ENCODE measurements at places on chromosomes 13 and 19.

GRCh38 chr13:71618159-71618558 is 248.8 kb downstream of the DACH1 start:
- DNase-seq, result no peak

GRCh38 chr13:51849145-51850101 is 4.4 kb upstream of the TMEM272 start:
- peak; percentile 37 for DNase-seq

- peak; percentile 40 for DNase-seq
These were observed 37.1 kb upstream of the RNF113B start for GRCh38 chr13:98214008-98214643.

DNA sequence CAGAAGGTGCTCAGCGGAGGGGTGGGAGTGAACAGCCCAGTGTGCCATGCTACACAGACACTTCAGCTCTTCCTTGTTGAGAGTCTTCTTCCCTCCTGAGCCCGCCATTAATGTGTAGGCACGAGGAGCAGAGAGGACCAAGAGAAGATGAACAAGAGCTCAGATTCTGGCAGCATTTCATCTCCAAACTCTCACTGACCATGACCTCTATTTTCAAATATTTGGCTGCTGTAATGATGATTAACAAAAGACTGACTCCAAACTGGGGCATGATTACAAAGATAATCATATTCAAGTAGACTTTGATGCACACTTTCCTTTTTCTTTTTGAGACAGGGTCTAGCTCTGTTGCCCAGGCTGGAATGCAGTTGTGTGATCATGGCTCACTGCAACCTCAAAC is 236.5 kb downstream of the DCLK1 start:
- no peak for DNase-seq

DNA sequence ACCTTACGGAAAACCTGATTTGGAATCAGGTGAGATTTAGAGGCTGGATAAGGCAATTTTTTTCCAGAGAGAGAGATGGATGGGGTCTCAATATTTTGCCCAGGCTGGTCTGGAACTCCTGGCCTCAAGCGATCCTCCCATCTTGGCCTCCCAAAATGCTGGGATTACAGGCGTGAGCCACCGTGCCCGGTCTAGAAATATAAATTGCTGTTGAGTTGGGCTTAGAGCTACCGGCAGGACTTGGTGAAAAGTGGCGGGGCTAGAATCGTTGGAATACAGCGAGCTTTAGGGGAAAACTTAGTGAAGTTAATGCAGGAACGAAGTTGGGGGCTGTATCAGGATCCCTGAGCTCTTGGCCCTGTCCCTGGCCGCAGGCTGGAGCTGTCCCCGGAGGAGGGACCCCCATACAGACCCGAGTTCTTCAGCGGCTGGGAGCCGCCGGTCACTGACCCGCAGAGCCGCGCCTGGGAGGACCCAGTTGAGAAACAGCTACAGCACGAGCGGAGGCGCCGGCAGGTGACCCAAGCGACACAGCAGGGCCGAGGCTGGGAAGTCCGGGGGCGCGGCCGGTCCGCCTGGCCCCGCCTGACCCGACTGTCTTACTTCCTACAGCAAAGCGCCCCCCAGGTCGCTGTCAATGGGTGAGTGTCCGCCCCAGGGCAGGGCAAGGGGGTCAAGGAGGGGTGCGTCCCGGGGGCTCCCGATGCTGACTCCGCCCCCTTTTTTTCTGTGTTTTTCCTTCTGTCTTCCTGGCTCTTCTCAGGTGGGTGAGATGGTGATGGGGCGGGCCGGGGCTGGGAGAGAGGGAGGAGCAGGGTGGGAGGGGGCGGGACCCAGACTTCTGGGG is 7.6 kb downstream of the EPS8L1 start:
- DNase-seq, result peak; percentile 48

- no peak for DNase-seq
These were observed 1.3 kb downstream of the ALOX5AP start for GRCh38 chr13:30736461-30737320.

- no peak for DNase-seq
These were observed 11.8 kb downstream of the RASA3 start for GRCh38 chr13:114120591-114121011.

DNA sequence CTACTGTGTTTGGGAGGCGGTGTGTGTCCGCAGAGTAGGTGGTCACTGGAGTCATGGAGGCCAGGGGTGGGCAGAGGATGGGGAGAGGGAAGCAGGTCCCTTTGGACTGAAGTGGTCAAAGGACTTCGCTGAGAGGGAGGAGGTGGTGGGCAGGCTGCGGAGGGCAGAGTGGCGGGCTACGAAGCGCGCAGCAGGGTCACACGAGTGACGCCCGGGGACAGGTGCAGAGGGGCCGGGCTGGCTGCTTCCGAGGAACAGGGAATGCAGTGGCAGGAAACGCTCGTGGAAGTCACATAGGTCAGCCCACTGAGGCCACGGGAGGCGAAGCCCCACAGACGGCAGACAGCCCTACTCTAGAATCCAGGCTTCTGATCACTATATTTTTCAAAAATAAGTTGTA is 111.5 kb downstream of the URI1 start:
- no peak for DNase-seq

GRCh38 chr13:86882107-86882506 is 789.1 kb upstream of the SLITRK5 start:
- DNase-seq, result no peak

GRCh38 chr19:23304238-23304637 is 54.0 kb upstream of the ZNF724 start:
- DNase-seq, result no peak

DNA sequence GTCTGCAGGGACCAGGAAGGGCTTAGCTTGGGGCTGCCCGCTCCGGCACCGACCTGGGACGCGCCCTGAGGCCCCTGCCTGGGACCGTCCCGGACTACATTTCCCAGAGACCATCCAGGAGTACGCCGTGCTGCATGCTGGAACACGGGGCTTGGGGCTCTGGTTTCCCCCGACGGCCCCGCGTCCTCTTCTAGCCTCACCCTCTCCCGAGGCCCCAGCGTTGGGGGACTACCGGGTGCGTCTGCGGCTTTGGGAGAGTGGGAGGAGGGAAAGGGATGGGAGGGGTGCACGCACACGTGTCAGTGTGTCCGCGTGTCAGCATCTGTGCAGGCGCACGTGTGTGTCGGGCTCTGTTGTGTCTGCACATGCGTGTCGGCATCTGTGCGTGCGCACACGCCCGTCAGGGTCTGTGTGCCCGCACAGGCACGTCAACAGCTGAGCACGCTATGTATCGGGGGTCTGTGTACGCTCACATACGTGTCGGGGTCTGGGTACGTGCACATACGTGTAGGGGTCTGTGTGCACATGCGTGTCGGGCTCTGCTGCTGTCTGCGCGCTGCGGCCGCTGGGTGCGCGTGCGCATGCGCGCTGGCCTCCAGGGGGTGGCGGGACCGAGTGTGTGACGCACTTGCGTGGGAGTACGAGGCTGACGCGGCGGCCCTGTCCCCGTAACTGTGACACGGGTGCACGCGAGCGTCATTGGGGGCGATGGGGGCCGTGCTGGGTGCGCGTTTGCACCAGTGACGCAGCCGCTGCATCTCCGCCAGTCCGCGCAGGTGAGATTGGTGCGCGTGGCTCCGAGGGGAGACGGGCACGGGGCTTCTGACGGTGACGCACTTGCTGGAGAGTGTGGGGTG is at the start of gene ZNF331:
TSS of gene ZNF331 (plus strand) at position 625 of the 857 bp plus-strand sequence. CDS start 31,232 bp downstream, outside the sequence.
- peak; percentile 83 for DNase-seq

DNA sequence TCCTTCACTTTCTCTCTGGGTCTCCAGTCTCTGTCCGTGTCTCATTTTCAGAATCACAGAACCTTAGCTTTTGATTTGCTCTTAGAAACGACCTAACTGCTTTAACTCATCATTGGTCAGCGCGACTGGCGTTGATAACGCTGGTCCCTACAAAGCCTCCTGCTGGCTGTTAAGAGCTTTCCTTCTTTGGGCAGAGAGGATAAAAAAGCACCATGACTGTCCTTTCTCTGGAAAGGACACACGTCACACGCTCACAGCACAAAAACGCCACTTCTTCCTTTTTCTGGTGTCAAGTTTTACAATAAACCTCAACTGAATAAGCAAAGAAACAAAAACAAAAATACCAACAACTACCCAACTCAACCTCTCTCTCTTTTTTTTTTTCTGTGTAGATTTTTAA is 1.7 kb upstream of the KLK12 start:
- DNase-seq, result peak; percentile 62

- peak; percentile 14 for DNase-seq
These were observed 21.5 kb downstream of the COLGALT1 start for GRCh38 chr19:17576758-17577456.

- DNase-seq, result no peak
These were observed 5.6 kb upstream of the SMAD9 start for GRCh38 chr13:36925603-36926002.

- DNase-seq, result no peak
These were observed 28.8 kb downstream of the FOXO1 start for GRCh38 chr13:40637643-40638042.

GRCh38 chr19:2306281-2306806 is 1.6 kb downstream of the LINGO3 start:
- no peak for DNase-seq

- peak; percentile 79 for DNase-seq
These were observed at the start of gene PGPEP1 for GRCh38 chr19:18340190-18340989. Gene PGPEP1 (plus strand): TSS chr19:18340598. CDS start chr19:18340682, 84 bp downstream.

DNA sequence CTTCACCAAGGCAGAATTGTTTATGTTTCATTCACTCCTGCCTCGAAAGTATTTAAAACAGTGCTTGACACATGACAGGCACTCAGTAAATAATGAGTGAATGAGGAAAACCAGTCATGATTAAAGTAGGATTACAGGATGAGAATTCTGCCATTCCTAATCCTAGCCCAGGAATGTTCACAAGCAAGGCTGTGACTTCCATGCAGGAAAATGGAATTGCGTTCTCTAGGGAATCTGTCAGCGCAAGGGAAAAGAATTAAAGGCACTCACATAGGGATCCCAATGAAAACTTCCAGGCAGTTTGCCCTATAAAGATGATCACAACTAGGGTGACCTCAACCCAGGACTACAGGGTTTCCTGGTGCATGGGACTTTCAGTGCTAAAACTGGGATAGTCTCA is 143.4 kb downstream of the CYSLTR2 start:
- DNase-seq, result no peak

- DNase-seq, result no peak
These were observed 82.3 kb downstream of the ANKRD10 start for GRCh38 chr13:110832531-110832930.

DNA sequence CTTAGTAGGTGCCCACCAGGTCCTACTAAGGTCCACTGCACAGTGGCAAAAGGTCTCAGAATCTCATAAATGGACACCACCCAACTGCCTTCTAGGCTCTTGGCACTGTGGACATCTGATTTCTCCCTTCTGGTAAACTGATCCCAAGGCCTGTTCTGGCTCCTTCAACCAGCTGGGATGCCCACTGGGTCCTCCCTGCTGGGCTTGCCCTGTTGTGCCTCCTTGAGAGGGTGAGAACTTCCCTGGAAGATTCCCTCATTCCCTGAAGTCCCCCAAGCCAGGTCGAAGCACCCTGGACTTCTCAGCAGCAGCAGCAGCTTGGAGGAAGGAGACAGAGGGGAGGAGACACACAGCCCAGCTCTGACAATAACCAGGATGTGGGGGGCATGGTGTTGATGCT is 6.6 kb upstream of the ZNF492 start:
- no peak for DNase-seq

GRCh38 chr19:12985049-12985776 is 10.1 kb upstream of the NFIX start:
- peak; percentile 80 for DNase-seq

- DNase-seq, result no peak
These were observed 822 bp upstream of the PTPRS start for GRCh38 chr19:5341448-5341820.

DNA sequence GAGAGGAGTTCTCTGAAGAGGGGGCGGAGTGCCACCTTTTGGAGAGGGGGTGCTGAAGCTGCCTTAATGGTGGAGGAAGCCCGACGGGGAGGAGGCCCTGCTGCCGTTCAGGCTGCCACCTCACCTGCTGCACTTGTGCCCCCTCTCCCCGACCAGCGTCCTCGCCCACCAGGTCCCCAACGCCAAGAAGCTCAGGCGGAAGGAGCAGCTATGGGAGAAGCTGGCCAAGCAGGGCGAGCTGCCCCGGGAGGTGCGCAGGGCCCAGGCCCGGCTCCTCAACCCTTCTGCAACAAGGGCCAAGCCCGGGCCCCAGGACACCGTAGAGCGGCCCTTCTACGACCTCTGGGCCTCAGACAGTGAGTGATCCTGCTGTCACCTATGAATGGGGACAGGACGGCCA is 5.4 kb downstream of the NOP53 start:
- no peak for DNase-seq

DNA sequence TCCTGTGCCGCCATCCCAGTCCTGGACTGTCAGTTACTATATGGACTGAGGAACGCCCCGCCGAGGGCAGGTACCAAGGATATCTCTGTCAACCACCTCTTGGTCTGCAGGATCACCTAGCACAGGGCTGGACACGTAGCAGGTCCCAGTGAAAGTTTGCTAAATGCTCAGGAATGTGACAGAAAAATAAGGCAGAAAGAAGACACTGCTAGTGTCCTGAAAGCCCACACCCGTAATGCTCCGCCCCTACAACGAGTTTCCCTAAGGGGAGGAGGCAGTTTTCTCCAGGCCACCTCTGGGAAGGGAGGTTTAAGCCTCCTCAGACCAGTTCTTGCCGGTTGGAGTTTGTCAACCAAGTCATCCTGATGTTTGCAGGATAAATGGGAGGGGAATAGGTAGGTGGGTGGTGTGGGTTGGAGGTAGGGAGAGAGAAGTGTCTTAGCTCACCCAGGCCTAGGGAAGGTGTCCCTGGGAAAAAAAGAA is 1.7 kb upstream of the SERTAD3 start:
- DNase-seq, result peak; percentile 75

GRCh38 chr19:12364391-12365235 is 870 bp downstream of the ZNF442 start:
- peak; percentile 12 for DNase-seq

- DNase-seq, result no peak
These were observed 8.8 kb upstream of the COX7A1 start for GRCh38 chr19:36160821-36161596.

- DNase-seq, result no peak
These were observed 1.7 kb downstream of the CXCL17 start for GRCh38 chr19:42441049-42441445.

GRCh38 chr19:35671818-35672217 is 5.5 kb downstream of the UPK1A start:
- peak; percentile 39 for DNase-seq

DNA sequence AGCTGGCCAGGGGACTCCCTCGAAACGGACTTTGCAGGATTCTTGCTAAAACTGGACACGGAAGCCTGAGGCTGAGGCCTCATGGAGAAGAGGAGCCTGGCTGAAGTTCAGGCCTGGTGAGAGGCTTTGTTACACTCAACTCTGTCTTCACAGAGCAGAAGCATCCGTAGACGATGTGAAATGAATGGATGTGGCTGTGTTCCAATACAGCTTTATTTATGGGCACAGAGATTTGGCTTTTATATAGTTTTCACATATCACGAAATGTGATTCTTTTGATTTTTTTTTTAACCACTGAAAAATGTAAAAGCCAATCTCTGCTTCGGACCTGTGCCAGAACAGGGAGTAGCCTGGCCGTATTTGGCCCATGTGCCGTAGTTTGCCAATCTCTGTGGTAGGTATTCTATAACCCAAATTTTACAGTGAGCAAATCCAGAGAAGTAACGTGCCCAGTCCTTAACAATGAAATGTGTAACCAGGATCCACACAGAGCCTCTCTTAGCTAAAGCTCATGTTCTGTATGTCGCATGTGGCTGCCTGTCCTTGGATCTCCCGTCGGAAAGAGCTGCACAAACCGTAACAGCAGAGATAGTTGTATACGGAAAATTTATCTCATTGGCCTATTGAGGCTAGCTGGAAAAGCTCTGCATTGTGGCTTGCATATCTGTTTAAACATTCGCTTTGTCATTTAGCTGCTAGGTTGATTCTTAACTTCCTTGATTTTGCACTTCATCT is 171.6 kb upstream of the RNF113B start:
- no peak for DNase-seq
